ENCODE measurements at places on chromosomes 6 and 20. TPM values are rescaled to one million over a fixed set of nuclear protein-coding genes. Genes with fewer than 3 reads are reported as not detected.

FKBP1C gene
- 0.32 TPM for total RNA-seq

SLC17A3 gene
- total RNA-seq = not detected

RIMS4 gene
- 0.53 TPM for total RNA-seq

BPI gene
- not detected for total RNA-seq

DNA sequence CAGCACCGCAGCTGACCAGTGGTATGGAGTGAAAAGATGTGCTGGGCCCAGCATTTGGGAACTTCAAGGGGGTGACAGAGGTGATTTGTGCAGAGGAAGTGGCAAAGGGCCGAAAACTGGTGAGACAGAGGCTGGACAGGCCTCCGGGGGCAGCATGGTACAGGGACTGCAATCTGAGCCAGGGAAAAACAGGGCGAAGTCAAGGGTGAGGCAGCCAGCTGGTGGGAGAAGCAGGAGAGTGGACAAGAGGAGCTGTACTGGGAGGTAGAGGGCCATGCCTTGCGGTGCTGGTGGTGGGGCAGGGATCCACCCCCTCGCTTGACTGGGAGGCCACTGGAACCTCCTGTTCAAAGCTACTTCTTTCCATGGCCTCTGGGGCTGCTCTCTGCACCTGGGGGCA lies 7.3 kb upstream of the GFRA4 start:
- no peak for DNase-seq

DNA sequence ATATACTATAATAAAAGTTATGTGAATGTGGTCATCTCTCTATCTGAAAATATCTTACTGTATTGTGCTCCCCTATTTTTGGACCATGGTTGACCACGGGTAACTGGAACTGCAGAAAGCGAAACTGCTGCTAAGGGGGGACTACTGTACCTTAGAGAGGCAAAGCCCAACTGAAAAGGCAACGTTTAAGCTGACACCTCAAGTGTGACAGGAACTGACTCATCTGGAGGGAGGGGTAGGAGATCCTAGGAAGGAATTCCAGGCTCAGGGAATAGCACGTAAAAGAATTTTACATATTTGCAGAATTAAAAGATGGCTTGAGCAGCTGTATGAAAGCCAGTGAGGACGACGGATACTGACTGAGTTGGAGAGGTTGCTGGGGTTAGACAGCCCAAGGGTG lies 34.8 kb downstream of the ELOVL2 start:
- peak; percentile 77 for DNase-seq

GRCh38 chr20:63863798-63864544 lies 1.1 kb upstream of the TPD52L2 start:
- peak; percentile 57 for DNase-seq

DNA sequence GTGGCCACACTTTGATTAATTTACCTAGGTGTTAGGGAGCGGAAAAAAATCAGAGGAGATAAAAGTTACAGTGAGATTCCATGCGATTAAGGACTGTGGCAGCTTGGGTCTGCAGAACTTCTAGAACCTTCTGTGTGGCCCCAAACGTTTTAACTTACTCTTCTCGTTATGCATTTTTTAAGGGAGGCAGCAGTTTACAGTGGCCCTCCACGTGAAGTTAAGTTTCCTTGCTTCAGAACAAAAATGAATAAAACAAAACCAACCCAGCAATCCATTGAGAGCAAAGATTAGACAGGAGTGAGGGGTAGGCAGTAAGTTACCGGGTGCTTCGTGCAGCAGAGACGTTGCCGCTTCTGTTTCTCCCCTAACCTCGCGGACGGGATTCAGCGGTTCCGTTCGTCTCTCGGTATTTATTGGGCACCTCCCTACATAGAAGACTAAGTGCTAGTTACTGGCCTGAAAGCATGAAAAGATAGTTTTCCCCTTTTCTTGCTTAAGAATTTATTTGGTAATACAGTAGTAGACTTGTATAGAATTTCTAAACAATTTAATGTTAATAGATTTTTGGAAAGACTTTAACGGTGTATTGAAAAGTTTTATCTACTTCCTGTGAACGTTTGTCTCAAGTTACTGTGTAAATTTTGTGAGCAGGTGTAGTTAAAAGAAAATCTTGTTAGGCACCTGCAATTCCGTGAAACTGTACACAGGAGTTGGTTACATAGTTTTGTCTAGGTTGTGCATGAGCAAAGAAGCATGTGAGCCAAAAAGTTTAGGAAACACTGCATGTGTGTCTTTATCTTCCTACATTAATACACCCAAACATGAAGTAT lies 1.1 kb downstream of the BAG2 start:
- peak; percentile 20 for DNase-seq

All from astrocyte (in vitro differentiated cells and primary cell).